ENCODE measurements at places on chromosomes 5 and 9.

- no peak for DNase-seq
Observed at GRCh38 chr9:135050072-135050990, 37.1 kb upstream of the OLFM1 start.

DNA sequence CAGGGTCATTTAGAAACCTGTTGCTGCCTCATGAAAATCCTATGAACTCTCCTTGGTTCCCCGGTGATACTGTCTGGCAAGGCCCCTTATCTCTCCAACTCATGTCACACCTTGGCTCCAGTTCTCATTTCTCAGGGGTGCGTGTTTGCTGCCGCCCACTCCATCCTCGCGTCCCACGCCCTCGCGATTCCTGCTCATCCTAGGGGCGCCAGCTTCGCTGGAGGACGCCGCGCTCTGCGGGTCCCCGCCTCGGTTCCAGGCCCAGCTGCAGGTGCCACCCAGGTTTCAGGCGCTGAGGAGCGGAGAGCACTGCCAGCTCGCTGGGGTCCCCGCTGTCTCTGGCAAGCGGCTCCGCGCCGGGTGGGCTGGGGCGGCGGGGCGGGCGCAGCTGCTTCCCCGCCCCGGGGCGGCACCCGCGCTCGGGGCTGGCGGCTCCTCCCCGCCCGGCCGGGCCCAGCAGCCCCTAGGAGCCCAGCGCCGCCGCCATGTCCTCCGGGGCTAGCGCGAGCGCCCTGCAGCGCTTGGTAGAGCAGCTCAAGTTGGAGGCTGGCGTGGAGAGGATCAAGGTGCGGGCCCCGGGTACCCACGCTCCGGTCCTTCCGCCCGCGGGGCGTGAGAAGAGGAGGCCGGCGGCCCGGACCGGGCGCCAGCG is at the start of gene GNG10:
Gene GNG10 (plus strand): TSS at position 456 of the 652 bp plus-strand sequence. CDS start 30 bp downstream, at position 486.
- DNase-seq, result peak; percentile 39

- DNase-seq, result peak; percentile 20
Observed at GRCh38 chr5:170070556-170071412, 34.9 kb upstream of the FOXI1 start.

DNA sequence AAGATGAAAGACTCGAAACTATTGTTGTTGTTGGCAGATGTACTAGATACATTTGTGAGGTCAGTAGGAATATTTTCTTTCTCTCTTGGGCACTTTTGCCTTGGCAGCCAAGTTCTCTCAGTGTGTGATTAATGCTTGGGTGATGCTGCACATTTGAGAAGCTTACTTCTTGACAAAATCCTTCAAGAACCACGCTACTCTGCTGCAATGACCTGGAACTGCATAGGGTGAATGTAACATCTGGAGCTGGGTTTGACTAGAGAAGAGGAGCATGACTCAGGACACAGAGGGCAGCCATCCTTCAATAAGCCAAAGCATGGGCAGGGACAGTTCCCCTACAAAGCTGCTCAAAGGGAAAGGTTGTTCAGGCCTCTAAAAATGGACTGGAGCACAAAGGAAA is 75.5 kb upstream of the PUM3 start:
- DNase-seq, result no peak

GRCh38 chr9:134299068-134299467 is 27.2 kb upstream of the RXRA start:
- DNase-seq, result no peak

Measured in SW480 (cell line).